NCI-H446 treated with DMSO at 0.1 percent for 48 hours (cell line): ENCODE measurements at places on chromosomes 7 and 10.

DNA sequence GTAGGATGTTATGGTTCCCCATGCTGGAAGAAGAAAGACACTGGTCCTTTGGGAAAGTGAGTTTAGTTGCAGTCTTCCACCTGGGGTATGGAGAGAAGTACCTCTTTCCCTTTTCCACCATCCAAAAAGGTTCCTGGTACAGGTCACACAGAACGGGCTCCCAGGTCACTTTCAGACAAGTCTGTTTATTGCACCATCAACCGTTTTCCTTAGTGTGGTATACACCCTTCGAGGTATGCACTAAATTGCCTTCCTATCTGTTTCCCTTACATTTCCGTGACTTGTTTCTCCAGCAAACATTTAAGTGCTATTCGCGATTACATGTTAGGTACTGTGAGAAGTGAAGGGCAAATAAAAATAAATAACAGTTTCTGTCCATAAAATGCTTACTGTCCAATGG, 185.1 kb downstream of the ARL4A start:
- DNase-seq: no peak

- no peak for DNase-seq
These were observed 106.5 kb upstream of the TMEM72 start for GRCh38 chr10:44804661-44805060.

DNA sequence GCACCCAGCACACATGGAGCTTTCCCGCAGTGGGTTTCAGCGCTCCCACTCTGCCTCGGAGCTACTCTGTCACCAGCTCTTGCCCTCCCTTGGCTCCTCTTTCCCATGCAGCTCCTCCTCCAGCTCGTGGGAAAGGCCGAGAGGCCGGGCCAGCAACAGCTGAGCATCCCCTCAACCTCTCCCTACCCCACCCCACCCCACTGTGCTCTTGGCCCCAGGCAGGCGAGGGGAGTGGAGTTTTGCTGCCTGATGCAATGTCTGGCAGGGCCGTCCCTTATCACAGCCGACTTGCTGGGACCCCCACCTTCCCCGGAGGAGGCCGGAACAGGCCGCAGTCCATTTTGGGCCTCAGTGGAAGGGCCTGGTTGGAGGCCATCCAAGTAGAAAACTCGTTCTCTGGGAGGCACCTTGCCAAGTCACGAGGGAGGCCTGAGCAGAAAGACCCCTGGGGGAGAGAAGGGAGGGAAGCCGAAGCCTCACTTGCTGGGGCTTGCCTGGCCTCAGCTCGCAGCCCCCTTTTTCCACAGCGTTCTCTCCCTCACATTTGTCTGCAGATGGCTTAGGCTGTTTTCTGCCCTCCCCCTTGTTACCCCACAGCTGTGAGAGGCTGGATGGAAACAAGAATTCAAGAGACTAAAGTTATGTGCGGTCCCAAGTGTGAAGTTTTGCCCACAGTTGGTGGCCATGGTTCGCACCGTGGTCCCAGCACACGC, 35.3 kb downstream of the CHST3 start:
- peak; percentile 53 for DNase-seq

GRCh38 chr10:128579901-128580300, 453.7 kb upstream of the MKI67 start:
- DNase-seq: no peak

GRCh38 chr7:55130395-55131141, 111.8 kb downstream of the EGFR start:
- DNase-seq: no peak

GRCh38 chr7:100465299-100465698, 1.2 kb upstream of the SPACDR start:
- DNase-seq: no peak

- no peak for DNase-seq
These were observed 301.4 kb downstream of the AHR start for GRCh38 chr7:17599733-17600339.

DNA sequence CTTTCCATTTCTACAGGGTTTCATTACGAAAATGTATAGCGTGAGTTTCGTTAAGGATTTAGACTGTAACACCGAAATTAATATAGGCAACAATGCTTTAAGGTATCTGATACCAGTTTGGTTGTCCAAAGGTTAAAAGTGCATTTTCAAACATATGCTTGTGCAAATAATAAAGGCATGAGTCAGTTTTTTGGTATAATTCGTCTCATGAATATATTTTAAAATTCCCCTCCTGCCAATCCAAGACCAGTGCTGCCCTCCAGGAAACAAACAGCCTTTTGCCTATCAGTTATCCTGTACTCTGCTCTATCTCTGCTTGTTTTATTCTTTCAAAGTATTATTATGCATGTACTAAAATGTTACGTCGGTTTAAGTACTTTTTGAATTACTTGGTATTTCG, 2.0 kb downstream of the LCOR start:
- DNase-seq: no peak

DNA sequence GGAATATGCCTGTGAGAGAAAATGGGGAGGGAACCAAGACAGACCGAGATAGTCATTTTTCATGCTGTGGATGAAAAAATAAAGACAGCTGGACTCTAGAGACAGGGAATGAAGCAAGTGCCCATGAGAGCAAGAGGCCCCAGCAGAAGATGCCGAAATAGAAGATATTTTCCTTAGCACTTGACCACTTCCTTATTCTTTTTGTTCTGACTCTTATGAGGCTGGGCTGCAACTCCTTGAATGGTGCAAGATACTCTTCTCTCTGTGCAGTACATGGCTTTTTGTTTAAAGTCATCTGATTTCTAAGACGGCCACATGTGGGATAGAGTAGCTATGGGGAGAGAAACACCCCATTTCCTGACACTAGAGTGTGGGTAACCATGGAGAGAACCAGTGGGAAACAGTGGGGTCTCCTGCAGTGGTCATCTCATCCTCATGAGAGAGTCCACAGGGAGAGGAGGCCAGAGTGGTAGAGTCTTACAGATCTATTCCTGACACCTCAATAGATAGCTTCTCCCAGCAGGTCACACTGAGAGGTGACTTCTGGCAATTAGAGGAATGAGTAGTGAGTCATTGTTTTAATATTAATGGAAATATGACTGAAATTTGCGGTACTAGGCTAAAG, 18.0 kb upstream of the VCL start:
- no peak for DNase-seq

GRCh38 chr7:151135866-151136843, 31.3 kb downstream of the GBX1 start:
- no peak for DNase-seq

GRCh38 chr7:87426160-87426559, 49.3 kb downstream of the ABCB4 start:
- DNase-seq: no peak

GRCh38 chr7:4437916-4438315, 244.2 kb upstream of the FOXK1 start:
- DNase-seq: no peak

GRCh38 chr10:127320176-127320575, 123.8 kb upstream of the INSYN2A start:
- DNase-seq: no peak

DNA sequence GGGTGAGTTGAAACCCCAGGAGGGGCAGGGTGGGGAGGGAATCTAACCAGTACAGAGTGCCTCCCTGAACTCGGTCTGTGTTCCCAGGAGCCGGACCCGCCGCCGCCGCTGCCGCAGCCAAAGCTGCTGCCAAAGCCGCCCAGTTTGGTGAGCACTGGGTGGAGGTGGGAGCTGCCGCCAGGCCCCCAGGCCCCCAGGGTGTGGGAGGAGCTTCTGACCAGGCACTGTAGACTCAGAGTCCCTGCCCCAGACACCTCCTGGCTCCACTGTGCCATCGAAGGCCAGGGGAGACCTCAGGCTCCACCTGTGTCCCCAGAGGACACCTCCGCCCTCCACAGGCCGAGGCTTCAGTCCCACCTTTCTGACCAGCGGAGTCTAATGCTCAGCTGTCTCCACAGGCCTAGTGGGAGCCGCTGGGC, 20.4 kb upstream of the LIMK1 start:
- DNase-seq: no peak

DNA sequence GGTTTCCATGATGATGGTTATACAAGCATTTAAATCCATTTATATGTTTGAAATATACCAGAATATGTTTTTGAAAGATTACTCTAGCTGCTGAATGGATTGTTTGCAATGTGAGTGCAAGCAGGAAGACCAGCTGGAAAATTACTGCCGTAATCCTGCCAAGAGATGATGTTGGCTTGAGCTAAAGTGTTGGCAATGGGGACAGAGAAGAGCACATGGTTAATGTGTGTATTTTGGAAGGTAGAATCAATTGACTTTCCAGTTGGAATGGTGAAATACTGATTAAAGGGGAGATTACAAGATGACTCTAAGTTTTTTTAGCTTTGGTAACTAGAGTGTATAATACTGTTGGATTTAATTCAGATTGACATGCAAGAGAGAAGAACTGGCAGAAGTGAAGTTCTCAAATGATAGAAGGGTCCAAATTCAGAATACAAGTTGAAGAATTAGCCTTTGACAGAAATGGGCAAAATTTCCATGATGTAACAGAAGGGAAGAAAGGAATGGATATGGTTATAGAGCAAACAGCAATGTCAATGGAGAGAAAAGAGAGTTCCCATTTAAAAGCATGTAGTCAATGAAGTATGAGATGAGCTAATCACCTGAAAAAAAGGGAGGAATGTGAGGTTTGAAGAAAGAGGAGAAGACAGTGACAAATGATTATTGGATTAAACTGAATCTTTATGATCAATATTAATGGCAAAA, 422.0 kb downstream of the CDC14C start:
- DNase-seq: peak; percentile 100

GRCh38 chr10:10293481-10293951, 724.2 kb upstream of the CELF2 start:
- DNase-seq: no peak

DNA sequence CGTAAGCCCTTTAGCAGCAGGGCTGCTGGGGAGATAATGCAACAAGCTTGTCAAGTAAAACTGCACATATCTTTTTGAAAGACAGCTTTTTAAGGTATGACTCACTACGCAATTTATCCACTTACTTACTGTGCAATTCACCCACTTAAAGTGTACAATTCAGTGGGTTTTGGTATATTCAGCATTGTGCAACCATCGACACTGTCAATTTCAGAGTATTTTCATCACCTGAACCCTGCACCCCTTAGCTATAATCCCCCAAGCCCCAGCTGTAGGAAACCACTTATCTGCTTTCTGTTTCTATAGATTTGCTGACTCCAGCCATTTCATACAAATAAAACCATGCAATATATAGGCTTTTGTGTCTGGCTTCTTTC, 168.0 kb downstream of the PTPN20 start:
- DNase-seq: no peak

- DNase-seq: no peak
These were observed 20.0 kb upstream of the LRRC17 start for GRCh38 chr7:102892631-102893278.
